ENCODE measurements at places on chromosomes 3 and 15.

- DNase-seq: no peak
Observed at GRCh38 chr3:14307656-14308302, 94.6 kb upstream of the SLC6A6 start.

DNA sequence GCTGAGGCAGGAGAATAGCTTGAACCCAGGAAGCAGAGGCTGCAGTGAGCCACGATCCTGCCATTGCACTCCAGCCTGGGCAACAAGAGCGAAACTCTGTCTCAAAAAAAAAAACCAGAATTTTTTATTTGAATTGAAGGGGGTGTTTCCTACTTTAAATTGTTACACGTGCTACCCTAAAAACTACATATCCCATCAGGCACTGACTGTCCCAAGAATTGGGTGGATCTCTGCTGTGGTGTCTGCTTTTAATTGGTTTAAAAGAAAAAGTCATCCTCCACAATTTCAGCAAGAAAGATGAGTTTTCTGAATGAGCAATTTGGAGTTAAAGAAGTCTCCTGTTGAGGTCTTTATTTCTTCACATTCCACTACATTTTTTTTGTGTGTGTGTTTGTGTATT, 2.1 kb downstream of the PDIA3 start:
- peak; percentile 26 for DNase-seq

DNA sequence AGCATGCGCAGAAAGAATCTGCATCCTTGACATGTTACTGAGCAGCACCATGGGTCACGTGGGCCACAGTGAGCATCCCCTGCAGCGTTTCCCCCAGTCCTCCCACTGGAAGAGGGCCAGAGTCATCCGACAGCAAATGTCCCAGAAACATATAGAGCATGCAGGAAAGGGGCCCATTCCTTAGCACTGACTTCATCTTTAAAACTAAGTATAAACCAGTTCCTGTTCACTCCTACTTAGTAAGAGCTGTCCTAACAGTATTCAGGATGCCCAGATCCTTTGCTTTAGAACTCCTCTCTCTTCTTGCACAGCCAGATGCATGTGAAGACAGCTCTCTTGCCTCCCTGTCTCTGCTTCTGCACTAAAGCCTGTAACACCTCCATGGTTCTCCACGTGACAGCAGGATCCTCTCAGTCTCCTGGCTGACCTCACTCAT, 79.3 kb upstream of the OXTR start:
- peak; percentile 77 for DNase-seq

- DNase-seq: no peak
Observed at GRCh38 chr3:50408443-50408944, 49.2 kb upstream of the TMEM115 start.

- no peak for DNase-seq
Observed at GRCh38 chr15:31255732-31256377, 70.8 kb upstream of the KLF13 start.

- no peak for DNase-seq
Observed at GRCh38 chr3:4418156-4418555, 48.9 kb downstream of the SUMF1 start.

GRCh38 chr3:27500035-27500434, 15.9 kb upstream of the SLC4A7 start:
- DNase-seq: peak; percentile 50

GRCh38 chr15:83809345-83809744, 155.4 kb downstream of the ADAMTSL3 start:
- no peak for DNase-seq

GRCh38 chr15:88571852-88572259, 25.4 kb upstream of the DET1 start:
- DNase-seq: no peak

- DNase-seq: peak; percentile 7
Observed at GRCh38 chr3:110969229-110970211, 102.1 kb upstream of the NECTIN3 start.

- no peak for DNase-seq
Observed at GRCh38 chr3:158086776-158087175, 19.4 kb downstream of the SHOX2 start.

- DNase-seq: peak; percentile 86
Observed at GRCh38 chr3:183295211-183295610, 42.2 kb downstream of the B3GNT5 start.

- peak; percentile 61 for DNase-seq
Observed at GRCh38 chr3:160540551-160540950, 24.8 kb downstream of the KPNA4 start.

- DNase-seq: peak; percentile 64
Observed at GRCh38 chr3:29889215-29889614, 608.3 kb downstream of the RBMS3 start.

DNA sequence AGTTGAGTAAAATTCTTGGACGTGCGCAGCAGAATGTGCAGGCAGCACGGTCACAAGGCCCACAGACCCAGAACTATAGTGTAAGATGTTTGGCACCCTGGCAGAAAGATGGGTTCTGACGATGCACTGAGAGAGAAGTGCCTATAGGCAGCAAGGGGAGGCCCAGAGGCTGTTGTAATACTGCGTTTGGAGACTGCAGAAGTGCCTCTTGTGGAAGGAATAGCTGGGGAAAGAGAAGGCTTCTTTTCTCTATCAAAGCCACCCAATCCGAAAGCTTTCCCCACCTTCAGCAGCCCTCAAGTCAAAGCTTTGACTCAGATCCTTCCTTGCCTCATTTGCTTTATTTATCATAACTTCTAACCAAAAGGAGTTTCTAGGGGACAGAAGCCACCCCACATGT, 5.2 kb upstream of the SIN3A start:
- no peak for DNase-seq

GRCh38 chr15:59150185-59150584, 45.2 kb downstream of the CCNB2 start:
- no peak for DNase-seq

DNA sequence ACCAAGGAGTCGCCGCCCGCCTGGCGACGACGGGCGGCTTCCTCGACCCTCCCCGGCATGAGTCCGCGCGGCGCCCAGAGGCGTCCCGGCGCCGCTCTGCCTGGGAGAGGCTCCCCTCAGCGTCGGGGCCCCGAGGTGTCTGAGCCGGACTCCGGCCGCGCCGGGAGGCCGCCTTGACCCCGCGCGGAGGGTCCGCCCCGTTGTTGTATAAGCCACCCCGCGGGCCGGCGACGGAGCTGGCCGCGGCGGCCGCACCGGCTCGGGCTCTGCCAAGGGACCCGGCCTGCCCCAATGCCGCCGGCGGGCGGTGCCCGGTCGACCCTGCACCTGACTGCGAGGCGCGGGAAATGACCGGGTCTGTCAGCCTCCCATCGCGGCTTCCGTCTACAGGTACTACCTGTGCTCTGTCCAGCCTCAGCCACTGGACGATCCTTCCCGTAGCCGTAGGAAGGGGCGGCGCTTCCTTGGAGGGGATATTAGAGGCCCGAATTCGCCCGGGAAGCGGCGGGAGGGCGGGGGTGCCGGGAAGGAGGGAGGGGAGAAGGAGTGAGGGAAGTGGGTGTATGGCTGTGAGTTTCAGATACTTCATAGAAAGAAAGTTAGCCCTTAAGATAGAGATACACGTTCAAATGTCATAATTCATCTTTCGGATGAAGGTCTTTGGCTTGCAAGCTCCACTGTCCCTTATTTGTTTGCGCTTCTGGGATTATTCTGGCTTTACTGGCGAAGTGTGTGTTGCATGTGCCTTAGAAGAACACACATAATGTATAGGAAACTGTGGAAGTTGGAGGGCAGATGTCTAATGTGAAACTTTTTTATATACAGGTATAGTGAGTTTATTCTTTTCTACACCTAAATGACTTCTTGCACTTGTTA, 620 bp downstream of the ABHD5 start:
- DNase-seq: no peak

GRCh38 chr3:179853176-179853575, 183.6 kb downstream of the PEX5L start:
- peak; percentile 85 for DNase-seq

GRCh38 chr3:40532252-40532651, 7.5 kb downstream of the ZNF621 start:
- no peak for DNase-seq

DNA sequence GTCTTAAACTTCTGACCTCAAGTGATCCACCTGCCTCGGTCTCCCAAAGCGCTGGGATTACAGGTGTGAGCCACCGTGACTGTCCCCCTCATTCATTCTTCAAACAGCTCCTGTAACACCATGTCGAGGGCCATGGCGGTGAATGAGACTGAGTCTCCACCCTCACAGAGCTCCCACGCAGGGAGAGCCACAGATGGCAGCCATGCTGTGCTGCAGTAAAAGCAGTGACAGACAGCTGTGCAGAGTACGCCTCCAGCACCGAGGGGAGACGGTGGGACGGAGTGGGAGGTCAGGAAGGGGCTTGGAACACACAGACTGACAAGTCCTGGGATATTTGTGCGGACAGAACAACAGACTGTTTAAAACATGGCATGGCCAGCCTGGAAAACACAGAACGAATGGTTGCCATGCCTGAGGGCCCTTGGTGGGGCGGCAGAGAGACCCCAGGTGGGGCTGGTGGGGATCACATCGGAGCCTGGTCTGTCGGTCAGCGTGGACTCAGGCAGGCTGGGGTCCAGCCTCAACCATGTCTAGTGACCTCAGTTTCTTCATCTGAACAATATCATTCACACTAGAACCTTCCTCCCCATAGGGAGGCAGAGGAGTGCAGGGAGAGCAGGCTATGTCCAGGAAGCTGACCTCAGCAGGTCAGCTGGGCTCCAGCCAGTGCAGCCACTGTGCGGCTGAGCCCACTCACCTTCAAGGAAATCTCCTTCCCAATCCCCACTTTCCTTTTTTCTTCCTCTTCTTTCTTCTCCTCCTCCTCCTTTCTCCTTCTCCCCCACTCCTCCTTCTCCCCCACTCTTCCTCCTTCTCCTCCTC, 20.6 kb upstream of the LCTL start:
- no peak for DNase-seq

DNA sequence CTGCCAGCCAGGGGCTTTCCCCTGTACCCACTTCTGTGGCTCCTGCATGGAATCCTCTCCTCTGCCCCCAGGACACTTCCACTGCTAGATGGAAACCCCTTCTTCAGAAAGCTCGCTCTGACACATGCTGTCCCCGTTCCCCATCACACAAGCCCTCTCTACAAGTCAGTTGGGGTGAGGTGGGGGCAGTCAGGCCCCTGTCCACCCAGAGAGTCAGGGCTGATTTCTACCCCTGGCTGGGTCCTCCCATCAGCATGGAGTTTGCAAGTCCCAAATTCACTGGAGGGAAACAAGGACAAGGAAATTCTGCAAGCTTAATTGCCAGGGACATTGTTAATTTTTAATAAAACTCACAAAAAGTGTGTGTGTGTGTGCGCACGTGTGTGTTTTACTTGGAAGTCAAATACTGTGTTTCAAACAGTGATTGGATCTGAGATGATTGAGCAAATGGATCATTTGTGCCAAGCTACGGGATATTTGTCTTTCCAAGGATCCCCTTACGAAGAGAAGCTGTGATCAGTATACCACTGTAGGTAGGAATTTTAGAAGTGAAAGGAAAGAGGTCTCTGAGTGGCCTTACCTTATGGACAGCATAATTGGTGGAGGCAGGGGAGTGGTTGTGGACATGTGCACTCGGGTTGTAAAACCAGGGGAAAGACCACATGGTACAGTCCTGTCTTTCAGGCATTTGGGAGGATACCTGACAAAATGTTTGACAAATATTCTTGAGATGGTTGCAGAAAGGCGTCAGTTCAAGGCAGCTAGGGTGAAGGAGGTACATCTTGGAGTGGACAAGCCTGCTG, 1.5 kb upstream of the AMOTL2 start:
- no peak for DNase-seq

GRCh38 chr15:50166216-50166615, 15.8 kb upstream of the SLC27A2 start:
- DNase-seq: peak; percentile 87

DNA sequence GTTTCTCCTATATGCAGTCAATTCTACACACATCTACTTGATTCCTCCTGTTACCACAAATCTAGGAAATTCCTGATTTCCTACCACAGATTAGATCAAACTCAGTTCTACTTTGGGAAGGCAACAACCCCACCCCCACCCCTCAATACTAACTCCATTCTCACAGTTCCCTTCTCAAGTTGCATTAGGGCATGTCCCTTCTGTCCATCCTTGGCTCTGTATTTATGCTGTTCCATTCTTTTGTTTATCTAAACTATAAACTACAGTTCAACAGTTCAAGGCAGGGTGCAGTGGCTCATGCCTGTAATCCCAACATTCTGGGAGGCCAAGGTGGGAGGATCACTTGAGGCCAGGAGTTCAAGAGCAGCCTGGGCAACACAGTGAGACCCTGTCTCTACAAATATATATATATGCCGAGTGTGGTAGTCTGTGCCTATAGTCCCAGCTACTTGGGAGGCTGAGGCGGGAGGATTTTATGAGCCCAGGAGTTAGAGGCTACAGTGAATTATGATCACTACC, 25.2 kb upstream of the IMPDH2 start:
- DNase-seq: peak; percentile 9

DNA sequence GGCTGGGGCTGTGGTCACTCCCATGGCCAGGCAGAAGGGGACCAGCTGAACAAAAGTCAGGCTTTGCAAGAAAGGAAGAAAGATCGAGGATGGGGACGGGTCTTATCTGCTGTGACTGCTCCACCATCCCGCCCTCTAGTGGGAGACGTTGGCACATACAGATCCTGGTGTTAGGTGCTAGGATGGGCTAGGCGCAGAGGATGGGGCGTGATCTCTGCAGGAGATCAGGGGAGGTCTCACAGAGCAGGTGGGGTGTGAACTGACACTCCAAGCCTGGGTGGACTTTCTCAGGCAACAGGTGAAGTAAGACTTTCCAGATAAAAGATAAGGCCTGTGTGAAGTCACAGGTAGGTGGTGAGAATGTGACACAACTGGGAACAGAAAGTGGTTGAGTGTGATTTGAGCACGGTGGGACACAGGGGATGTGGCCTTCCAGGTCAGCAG, 141.9 kb upstream of the SMAD3 start:
- DNase-seq: no peak

- peak; percentile 56 for DNase-seq
Observed at GRCh38 chr3:94184781-94185180, 121.9 kb downstream of the NSUN3 start.

- no peak for DNase-seq
Observed at GRCh38 chr15:68821190-68821840, 620 bp upstream of the ANP32A start.

- DNase-seq: no peak
Observed at GRCh38 chr3:58164199-58164879, 46.4 kb downstream of the DNASE1L3 start.

DNA sequence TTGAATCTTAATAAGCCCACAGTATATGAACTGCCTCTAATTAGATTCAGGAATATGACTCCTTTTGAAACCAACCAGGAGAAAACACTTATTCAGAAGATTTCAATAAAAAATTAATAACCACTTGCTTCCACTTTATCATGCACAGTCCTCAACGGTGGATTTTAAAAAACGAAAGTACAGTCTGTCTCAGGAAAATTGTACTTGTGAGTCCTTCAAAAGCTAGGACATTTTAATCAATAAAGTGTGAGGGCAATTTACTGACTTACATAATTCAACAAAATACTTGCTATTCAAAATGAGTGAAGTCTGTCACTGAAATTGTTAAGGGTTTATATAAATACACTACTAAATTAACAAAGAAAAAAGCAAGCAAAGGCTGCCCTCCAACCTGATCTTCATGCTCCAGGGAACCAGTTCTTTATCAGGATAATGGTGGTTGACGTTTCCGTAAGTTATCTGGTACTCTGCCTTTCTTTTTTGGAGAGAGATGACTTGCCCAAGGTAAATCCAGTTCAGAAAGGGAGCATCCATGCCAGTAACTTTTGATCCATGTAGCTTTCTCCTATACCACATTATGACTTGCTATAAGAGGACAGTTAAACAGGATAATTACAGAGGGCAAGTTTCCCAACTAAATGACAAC, 17.0 kb downstream of the SUCLG2 start:
- no peak for DNase-seq

- no peak for DNase-seq
Observed at GRCh38 chr3:184467171-184467570, 87.3 kb downstream of the CHRD start.

- DNase-seq: peak; percentile 22
Observed at GRCh38 chr3:93994056-93994455, 14.1 kb downstream of the ARL13B start.

- DNase-seq: no peak
Observed at GRCh38 chr3:56813653-56813960, 11.9 kb upstream of the ARHGEF3 start.

Data from HCEC 1CT (cell line).